CD4-positive, alpha-beta T cell treated with Interleukin-15 for 4 hours (primary cell): ENCODE measurements at places on chromosomes 3 and 15.

DNA sequence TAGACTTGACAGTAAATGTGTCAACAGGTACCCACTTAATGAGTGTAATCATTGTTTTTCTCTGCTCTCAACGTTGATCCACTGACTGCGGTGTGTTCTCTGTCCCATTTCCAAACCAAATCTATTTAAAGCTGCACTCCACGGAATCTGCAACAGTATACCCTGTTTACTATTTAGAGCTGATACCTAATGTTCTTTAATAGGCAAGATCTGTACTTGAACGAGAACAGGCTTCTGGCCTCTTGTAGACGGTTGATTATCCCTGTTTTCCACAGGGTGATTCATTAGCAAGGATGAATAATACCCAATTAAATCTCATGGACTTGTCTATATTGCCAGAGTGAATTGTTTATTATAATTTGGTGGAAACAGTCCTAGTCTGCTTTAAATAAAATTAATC, 189.9 kb downstream of the LPP start:
- no peak for DNase-seq

DNA sequence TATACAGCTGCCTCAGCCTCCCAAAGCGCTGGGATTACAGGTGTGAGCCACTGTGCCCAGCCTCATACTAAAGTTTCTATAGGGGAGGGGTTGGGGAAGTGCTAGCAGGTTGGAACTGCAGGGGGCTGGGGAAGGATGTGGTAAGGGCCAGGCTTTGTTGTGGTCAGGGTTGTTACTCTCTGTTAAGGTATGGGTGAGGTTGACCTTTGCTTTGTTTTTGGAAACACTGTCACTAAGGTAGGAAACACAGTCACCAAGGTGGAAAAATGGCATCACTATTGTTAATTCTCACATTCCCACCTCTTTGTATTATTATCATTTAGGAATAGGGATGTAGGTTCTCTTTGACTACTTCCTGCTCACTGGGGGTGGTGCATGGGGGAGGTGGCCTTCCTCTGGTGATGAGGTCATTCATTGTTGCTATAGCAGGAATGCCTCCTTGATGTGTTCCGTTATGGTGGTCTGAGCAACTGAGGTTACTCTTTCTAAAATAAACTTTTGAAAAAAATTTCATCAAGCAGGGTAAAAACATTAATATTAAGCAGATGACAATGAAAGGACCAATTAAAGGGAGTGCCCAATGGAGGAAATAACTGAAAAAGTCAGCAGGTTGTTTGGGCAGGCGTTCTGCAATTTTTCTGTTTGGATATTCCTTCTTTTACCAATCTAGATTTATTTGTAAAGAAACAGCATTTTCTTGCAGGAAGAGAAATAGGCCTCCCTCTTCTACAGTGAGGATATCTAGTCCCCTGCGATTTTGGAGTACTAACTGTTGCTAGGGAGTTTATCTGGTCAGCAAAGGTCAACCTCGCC, 150.5 kb downstream of the WDR76 start:
- peak; percentile 2 for DNase-seq

GRCh38 chr3:179666030-179666429, 13.2 kb downstream of the USP13 start:
- no peak for DNase-seq

DNA sequence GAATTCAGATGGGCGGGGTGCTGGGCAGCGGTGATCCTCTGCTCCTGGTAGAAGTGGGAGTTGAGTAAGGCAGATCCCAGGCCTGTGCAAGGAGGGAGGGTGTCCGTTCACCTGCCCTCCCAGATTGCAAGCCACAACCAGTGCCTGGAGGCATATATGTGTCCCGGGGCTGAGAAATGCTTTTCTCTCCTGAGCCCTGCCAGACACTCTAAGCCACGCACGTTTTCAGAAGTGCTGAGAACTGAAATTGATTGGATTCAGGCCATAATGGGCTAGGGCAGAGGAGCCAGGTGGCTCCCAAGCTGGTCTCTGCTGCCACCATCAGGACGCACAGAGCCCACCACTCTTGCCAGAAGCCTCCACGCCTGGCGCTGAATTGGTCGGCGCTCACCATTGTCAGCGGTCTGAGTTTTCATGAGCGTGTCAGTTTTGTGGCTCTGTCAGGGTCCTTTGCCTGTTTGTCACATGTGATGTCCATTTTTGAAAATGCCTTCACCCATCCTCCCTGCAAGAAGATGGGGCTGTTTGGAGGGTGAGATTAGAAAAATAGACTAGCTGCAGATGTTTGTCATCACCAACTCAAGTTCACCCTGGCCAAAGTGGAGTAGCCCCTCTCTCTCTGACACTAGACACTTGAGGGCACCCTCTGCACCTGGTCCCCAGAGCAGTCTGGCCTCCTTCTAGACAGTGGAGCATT, 15.4 kb upstream of the BFSP2 start:
- DNase-seq: no peak

DNA sequence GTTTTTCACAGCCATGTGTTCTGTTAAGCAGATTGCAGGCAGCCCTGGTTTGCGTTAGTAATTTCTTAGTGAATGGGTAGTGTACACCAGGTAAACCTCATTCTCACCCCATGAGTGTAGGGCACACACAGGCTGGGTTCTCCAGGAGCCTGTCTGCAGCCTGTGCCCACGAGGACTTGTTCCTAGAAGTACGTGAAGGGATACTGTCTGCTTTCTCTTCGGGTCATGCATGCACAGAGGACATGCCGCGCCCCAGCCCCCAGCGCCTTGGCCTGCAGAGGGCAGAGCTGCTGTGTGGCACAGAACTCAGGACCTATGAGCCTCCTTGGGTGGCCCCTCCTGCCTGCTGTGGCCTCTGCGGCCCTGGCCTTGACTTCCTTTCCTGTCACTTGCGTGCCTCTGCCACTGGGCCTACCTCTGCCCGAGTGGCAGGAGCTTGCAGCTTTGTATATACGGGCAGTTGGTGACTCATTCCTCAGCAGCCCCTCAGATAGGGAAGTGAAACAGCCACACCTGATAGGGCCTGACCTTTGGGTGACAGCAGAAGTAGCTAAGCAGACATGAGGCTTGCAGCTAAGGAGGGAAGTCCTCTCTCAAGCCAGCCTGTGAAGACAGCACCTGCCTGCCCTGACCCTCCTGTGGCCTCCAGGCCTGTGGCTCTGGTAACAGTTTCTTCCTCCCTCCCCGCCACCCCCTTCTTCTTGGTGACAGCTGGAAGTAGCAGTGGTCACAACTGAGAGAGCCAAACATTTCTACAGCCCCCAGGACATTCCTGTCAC, 19.5 kb downstream of the PPCDC start:
- DNase-seq: peak; percentile 54

- DNase-seq: no peak
Measured at GRCh38 chr3:4162096-4162495, 141.1 kb upstream of the SETMAR start.

- DNase-seq: no peak
Measured at GRCh38 chr3:185316740-185317412, 46.1 kb upstream of the MAP3K13 start.

DNA sequence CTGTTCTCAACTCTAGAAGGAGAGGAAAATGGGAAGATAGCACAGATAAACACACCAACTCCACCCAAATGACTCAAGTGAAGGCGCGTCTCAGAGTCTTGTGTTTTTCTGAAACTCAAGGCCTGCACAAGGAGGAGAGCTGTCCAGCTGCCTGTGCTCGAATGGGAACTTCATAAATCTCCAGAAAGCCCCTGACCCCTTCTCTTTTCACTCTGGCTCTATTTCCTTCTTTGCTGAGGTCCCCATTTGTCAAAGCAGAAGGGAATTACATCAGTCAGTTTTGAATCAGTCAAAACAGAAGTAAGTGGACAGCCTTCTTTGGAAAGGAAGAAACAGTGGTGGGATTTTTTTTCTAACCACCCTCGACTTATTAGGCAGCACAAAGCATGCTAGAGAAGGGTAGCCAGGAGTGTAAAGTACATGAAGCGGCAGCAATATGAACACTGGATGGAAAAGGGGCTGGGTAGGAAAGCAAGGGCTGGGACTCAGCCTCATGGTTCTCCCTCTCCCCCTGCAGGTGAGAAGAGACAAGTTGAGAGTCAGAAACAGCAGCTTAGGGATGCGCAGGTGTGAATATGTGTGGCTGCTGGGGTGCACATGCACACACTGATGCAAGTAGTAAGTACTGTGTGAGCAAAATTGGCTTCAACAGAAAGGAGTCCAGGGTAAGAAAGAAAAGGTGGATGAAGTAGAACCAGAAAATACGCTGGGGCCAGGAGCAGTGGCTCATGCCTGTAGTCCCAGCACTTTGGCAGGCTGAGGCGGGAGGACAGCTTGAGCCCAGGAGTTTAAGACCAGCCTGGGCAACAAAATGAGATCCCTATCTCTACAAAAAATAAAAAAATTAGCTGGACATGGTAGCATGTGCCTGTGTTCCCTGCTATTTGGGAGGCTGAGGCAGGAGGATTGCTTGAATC, 36.6 kb upstream of the MAGEF1 start:
- no peak for DNase-seq

DNA sequence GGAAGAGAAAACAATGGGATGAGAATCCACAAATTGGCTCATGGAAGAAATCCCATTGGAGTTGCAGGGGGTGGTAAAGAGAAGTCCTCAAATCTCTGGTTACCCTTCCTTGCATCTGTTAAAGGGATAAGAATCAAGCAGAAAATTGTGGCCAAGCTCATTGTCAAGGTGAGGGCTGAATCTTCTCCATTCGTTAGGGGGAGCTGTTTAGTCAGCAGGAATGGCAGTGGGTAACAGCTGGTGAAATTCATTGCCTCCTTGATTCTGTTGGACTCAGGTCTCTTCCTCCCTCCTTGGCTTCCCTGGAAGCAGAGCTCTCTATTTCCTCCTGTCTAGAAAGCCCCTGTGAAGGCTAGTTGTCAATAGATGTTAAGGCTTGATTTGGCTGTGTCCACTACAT, 343.1 kb upstream of the SEMA6D start:
- no peak for DNase-seq

DNA sequence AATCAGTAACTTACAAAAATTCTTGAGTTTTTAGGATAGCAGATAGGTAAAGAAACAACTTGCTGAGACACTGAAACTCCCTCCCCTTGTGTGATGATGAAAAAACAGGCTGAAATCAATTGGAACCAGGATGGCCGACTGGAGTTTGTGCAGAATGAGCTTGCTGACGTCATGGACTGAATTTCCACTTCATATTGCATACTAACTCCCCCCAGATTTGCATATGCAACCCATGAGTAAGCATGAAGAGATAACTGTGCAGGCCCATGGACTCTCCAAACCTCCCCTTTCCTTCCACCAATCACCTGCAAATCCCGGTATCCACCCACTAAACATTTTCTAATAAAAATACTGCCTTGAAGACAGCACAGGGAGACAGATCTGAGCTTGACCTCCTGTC, 82.0 kb upstream of the SCN5A start:
- DNase-seq: no peak

DNA sequence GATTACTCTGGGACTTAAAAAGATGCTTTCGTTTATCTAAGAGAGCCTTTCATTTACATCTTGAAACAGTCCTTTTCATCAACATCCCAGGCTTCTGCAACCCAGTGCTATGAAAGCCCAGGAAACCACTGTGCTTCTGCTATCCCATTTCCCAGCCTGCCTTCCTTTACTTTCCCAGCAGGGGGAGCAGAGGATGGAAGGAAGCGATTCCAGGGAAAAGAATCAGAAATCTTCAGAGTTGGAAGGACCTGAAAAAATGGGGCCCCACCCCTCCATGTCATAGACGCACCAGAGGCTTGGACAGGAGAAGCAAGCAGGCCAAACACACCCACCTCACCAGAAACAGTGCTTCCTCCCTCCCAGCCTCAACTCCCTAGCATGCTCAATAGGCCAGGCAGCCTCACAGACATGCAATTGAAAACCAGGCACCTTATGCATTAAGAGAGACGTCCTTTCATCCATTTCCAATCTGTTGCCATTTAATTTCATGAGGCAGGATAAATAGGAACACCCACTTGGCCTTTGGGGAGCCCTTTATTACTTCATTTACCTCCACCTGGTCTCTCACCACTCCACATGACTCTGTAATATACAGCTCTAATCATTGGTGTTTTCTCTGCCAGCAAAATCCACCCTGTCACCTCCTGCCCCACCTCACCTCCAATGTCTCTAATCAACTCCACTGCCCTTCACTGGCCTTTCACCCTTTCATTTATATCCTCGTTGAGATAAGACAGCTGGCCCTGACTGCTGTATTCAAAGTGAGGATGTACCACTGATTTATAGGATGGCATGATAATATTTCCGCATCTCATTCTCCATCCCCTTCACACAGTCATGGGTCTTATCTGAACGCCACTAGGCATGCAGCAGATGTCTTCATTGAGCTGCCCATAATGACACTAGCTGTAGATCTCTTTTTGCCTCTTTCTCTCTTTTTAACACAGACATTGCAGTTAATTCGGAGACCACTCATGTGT, 583.9 kb downstream of the NTRK3 start:
- no peak for DNase-seq

DNA sequence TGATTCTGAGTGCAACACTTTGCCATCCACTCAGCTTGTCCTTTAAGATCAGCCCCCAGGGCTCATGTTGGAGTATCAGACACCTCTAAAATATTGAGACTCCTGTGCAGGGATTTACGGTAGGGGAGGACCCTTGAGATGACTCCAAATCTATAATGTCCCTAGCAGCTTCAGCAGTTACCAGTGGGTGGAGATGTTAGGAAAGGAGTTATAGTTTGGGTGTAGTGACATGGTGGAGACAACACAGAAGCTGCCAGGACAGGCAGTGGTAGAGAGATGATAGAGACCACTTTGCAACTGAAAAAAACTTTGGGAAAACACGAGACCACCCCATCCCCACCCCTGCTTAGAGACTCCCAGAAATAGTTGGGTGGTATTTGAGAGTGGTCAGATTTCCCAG, 43.3 kb upstream of the GSK3B start:
- no peak for DNase-seq

DNA sequence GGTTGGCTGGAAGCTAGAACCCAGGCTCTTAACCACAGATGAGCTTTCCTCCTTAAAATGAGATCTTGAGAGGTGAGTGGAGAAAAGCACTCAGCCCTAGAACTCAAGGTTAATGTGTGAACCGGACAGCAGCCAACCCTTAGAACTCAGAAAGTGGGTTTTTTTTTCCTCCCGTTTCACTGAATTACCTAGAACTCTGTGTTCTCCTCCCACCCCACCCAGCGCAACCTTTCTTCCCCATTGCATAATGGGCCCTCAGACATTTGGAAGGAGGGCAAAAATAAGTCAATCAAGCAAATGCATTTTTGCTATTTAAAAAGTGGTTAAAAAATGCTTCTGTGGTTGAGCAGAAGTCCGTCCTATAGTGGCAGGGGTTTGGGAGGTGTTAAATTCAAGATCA, 36.7 kb downstream of the POC1A start:
- no peak for DNase-seq
